ENCODE measurements at places on chromosomes 5 and 9.

DNA sequence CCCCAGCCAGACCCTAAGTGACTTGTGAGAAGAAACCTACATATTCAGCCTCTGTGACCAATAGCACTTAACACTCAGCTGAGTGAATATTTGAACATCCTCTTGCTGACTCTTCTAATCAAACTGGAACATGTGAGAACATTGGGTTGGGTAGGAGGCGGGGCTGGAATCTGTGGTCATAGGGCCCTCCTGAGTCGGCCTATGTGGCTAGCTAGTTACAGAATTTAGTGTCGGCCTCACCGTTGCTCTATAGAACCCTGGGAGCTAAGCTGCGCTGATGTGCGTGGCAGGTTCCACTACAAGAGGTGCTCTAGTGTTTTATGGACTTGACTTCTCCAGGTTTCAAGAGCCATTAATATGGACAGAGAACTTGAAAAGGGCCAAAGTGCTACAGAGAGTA, 138.8 kb downstream of the DROSHA start:
- no peak for DNase-seq

GRCh38 chr5:38739011-38739704, 106.7 kb upstream of the OSMR start:
- no peak for DNase-seq

GRCh38 chr5:72386639-72387038, 66.5 kb downstream of the PTCD2 start:
- DNase-seq = no peak

DNA sequence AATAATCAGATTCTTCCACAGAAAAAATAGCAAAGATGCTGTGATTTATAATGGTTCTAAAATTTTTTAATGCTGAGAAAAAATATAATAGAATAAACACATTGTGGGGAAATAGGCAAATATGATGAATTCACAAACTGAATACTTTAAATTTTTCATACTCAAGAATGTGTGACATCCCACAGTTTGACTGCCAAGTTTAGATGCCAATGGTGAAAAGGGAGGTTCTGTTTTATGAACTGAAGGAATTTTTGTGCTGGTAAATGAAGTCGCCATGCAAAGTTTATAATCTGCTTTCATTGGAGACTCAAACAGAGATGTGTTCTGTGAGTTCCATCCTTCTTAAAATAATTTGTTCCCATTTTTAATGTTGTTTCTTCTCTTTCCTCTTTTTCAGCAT, 367.5 kb upstream of the ADAMTS16 start:
- no peak for DNase-seq

- no peak for DNase-seq
Observed at GRCh38 chr5:35668319-35668718, 50.7 kb downstream of the SPEF2 start.

DNA sequence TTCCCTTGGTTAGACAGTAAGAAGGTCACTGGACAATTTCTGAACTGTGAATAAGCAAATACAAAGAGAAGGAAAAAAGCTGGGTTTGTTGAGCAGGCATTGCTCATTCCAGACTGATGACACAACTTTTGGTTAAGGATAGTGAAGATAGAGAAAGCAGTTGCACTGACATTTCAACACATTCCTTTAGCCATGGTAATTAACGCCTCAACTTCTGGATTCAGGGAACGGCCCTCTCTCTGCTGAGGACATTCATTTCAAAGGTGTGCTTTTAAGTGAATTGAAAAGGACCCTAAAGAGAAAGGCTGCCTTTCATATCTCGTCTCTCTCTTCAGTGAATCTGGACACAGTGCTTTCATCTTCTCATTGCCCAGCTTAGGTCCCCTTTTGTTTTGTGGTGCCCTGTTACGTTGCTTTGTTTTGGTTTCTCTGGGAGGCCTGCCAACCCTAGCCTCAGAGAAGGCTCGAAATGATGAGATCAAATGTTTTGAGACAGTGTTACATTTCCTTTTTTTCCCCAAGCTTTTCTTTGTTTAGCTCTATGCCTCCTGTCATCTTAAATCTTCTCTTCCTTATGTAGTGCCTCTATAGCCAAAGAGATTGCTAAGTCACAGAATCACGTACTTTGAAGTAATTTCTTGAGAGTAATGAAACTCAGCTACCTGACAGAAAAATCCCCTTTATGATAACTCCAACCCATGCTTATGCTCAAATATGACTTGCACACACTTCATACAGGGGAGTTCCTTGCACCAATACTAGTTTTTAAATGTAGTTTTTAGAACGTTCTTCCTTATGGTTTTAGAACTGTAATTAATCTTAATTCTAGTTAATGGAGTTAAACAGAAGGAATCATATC, 94.4 kb upstream of the IFNE start:
- DNase-seq = no peak

DNA sequence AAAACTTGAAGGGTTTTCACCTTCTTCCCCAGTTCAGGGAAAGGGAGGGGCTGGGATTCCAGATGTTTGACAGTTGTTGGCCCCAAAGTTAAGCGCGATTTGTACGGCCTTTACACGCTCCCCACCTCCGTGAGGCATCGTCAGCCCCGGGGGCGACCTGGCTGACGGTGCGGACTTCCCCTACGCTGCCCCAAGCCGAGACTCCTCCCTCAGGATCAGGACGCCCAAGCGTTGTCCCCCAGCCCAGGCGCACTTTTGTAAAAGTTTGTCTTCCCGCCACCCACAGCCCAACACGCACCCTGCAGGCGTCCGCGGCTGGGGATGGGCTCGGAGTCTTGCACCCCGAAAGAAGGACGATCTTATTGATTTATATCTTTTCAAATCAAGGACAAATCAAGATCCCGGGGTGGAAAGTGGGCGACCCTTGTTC, 713 bp downstream of the MOB3B start:
- DNase-seq = no peak

GRCh38 chr5:163177971-163178370, 259.4 kb upstream of the CCNG1 start:
- no peak for DNase-seq

- no peak for DNase-seq
Observed at GRCh38 chr5:14277385-14278320, 134.5 kb downstream of the TRIO start.

- DNase-seq = no peak
Observed at GRCh38 chr9:84327184-84327583, 13.4 kb downstream of the SLC28A3 start.

DNA sequence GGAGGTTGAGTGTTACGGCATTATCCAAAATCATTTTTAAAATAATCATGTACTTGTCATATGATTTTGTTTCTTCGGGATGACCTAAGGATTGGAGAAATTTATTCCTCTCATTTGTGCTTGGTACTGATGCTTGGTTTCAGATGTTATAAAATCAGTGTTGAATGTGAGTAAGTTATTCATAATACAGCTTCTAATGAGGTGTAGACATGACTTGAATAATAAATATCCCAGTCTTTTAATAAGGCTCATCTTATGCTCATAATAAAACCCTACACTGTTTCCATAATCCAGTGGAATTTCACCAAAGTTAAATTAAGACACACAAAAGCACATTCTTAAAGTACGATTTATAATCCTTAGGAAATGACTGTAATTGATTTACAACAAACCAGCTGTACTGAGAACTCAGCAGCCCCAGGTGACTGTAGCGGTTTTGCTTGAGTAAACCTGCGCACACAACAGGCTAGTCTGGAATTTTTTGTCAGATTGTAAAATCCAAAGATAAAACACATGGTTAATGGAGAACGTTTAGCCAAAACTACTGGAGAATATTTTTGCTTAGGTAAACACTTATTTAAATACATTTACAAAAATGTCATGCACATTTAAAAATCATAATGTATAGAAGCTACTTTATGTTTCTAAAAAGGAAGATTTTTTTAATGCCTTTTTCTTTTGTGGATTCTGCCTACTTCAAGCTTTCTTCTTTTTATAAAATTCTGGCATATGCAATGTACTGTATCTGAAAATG, 609.8 kb upstream of the GRAMD2B start:
- no peak for DNase-seq

GRCh38 chr9:112322701-112323377, 10.6 kb downstream of the PTBP3 start:
- no peak for DNase-seq

DNA sequence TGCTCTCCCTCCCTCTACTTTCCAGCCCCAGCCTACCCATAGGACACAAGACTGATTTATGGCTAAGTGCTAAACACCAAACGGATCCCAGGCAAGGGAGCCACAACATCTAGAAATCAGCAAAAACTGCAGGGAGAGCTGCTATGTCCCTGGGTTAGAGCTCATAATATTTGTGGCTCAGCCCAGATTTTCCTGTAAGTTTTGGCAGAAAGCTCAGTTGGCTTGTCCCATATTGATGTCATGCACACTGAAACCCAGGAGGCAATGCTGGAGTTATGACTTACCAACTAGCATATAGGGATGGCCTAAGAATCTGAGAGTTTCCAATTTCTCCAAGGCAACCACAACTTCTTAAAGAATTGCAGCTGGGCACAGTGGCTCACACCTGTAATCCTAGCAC, 44.7 kb upstream of the MYOT start:
- DNase-seq = no peak

GRCh38 chr9:105062222-105062855, 134.4 kb upstream of the ABCA1 start:
- DNase-seq = no peak

GRCh38 chr5:81837667-81838306, 86.9 kb upstream of the SSBP2 start:
- no peak for DNase-seq

DNA sequence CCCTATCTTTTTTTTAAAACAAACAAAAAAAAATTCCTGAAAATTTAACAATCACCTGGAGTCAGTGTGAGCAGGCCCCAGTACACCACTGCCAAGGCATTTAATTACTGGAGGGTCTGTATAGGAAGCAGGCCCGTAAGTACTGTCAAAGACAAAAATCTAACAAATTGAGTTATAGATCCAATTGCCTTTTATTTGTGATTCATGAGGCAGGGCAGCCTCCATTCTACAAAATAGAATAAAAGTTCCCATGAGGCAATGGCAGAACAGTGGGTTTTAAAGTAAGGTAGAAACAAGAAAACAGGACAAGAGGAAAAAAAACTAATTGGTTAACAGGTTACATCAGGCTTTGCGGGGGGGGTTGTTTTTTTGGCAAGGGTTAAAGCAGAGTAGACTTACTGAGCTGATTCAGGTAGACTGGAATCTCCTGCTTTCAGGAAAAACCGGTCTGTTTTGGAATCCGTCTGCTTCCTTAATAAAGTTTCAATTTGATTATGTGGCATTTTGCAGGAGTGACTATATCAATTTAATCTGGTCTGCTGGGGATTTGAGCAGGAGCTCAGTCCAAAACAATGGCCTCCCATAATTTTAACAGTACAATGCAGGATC, 48.9 kb downstream of the AUH start:
- no peak for DNase-seq

- no peak for DNase-seq
Observed at GRCh38 chr9:115213818-115214334, 95.9 kb upstream of the TNC start.

DNA sequence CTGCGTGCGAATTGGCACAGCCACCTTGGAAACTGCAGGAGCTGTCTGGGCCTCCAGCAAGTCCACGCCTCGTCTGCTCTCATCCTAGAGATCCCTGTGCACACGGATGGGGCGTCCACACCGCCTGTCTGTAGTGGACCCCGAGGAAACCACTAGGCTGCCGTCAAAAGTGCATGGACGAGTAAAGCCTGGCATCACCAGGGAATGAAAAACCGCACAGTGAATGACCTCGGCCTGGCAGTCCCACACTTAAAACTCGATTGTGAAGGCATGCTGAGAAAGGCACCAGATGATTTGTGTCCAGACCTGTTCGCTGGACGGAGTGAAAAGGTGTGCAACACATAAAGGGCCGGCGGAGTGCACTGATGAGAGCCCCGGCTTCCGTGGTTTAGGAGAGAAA, 50.8 kb downstream of the MRPL36 start:
- no peak for DNase-seq

- DNase-seq = no peak
Observed at GRCh38 chr9:120603591-120603990, 23.6 kb upstream of the CDK5RAP2 start.

- DNase-seq = no peak
Observed at GRCh38 chr9:31535651-31536050, 848.8 kb upstream of the ACO1 start.

DNA sequence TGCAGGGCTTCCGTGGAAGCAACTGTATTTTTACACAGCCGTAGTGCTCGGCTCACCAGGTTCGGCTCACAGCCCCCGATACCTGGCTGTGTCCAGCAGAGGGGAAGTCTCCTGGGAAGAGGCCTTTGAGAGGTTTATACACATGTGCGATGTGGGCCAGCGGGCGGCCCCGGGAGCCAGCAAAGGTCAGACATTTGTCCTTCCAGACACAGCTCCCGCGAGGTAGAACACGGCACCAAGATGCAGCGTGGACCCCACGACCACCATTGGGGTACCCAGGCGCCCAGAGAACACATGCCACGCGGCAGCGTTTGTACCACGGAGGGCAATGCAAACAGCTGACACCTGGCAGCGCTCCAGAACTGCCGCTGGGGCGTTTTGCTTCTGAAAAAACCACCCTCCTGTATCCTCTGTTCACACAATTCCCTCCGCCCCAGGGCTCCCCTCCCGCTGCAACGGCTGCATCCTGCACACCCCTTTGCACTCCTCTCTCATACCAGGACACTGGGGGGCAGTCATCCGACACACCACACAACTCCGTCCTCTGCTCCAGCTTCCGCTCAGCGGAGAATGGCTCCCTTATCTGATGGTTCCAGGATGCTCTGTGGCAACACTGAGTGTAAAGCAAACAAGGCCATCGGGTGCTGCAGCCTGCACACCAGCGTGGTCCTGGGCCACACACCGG, 235.3 kb downstream of the SYK start:
- DNase-seq = peak; percentile 72

GRCh38 chr5:170771496-170771895, 12.0 kb upstream of the GABRP start:
- no peak for DNase-seq

DNA sequence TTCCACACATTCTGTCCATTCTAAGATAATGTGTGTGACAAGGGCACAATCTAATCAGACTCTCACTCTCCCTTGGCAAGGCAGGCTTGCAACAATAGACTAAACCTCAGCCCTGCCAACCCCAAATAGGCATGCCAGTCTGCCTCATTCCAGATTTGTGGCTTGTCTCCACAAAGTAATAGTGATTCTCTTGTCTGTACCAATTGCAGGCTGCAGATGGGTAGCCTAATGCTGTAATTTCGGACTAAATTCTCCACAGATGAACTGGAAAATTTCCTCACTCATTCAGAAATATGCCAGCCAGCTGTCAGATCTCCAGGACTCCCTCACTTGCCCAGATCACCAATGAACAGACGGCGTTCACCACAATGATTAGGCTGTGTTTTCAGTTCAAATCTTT, 413.6 kb downstream of the ELAVL2 start:
- DNase-seq = no peak
